Esophagus squamous epithelium (tissue), 5 donors: ENCODE measurements at places on chromosomes 12 and 14.

DNA sequence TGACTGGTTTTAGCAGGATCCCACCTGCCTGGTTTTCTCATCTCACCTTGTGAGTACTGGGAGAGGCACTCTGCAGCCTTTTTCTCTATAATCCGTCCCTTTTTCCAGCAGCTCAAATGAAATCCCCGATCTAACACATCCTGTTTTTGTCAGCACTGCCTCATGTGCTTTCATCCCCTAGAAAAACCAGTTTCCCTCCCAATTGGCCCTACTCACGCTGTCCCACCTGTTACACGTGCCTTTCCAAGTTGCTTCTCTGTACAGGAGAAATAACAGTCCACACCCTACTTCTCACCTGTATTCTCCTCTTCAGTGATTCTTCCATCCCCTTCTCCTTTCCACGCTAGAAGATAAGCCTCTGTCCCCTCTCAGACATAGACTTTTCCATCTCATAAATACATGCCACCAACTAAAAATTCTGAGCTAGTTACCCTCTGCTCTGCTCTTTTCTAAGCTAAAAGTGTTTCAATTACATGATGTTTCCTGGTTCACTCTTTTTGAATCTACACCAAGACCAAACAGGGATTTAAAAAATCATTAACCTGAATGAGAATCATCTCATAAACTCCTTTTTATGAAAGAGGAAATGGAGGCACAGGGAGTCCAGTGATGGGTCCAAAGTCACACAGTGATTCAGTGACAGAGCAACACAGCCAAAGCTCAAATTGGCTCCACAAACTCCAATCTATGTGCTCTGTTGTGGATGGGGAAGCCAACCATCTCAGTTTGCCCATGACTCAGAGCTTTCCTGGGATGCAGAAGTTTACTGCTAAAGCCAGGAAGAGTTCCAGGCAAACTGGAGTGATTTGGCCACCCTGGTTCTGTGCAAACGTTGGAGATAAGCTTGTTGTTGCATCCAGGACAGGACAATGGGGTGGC is 240.0 kb upstream of the TMEM132C start:
- DNase-seq: no peak

DNA sequence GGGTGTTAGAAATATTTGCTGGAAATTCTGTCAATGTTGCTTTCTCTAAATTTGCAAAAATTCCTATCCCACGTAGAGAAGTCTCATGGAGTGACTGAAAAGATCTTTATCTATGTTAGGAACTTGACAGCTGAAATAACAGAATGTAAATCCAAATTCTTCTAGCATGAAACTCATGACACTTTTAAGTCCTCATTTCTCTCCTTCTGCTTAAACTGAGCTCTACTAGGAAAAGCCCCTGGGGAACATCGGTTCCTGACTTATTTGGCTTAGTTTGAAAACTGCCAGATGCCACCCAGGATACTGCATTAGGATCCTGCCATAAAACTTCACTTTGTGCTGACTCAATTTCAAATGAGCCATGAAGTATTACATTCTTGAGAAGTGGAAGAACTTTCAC is 426.0 kb downstream of the GALC start:
- DNase-seq: no peak

GRCh38 chr12:118219106-118219505 is 83.2 kb downstream of the PEBP1 start:
- no peak for DNase-seq

GRCh38 chr14:72701237-72701565 is 192.7 kb downstream of the DPF3 start:
- DNase-seq: no peak

DNA sequence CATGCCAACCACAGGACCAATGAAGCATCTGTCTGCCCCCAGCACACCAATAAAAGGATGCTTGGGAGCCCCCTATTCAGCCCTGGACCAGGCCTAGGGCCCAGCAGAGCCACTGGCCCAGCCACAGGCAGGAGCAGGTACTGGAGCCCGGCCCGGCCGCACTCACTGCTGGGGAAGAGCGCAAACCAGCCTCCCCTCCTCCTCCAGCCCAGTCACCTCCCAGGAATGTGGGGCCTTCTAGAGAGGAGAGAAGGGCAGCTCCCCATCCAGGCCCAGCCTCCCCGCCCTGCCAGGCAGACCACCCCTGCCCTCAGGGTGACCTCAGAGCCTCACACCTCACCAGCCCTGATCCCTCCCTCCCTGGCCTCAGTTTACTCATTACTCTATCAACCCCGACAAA is 56.2 kb downstream of the CCNK start:
- DNase-seq: no peak

GRCh38 chr12:66351301-66351700 is 49.0 kb downstream of the HELB start:
- no peak for DNase-seq

DNA sequence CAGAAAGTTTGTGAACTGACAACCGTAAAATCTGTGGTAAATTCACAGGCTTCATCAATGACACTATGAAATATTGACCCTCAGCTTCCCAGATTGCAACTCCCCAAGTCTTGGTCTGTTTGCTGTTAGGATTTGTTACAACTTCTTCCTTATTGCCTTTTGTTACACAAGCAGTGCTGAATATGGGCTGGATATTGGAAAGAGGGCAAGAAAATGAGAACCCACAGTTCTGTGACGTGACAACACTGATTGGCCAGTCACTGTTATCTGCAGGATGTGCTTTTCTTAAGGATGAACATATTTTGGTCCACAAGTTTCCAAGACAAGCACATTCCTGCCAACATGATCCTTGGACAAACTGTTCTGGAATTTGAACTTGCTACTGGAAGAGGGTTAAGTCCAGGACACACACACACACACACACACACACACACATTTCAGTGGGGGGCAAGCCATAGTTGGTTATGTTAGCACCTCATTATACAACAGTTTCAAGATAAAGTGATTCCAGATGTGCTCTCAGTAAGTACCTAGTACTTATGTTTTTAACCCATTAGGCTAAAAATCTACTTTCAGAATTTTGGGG is 16.6 kb upstream of the SLC38A2 start:
- no peak for DNase-seq

- DNase-seq: no peak
Measured at GRCh38 chr14:21860172-21860571, 186.6 kb upstream of the OR4E1 start.

DNA sequence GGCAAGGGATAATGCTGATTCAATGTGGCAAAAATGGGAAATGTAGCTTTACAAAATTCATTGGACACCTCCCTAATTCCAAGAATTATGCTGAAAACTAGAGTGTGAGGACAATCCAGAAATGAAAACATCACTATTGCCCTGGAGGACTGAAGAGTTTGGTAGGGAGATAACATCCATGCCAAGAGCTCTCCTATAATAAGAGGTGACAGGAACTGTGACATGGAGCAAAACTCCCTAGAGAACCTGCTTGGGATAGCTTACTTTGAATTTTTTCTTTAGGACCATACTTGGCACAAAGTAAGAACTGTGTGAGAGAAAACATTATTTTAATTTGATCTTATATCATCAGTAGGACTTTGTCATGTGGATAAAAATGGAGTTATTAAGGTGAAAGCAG is 48.9 kb downstream of the STON2 start:
- DNase-seq: no peak

DNA sequence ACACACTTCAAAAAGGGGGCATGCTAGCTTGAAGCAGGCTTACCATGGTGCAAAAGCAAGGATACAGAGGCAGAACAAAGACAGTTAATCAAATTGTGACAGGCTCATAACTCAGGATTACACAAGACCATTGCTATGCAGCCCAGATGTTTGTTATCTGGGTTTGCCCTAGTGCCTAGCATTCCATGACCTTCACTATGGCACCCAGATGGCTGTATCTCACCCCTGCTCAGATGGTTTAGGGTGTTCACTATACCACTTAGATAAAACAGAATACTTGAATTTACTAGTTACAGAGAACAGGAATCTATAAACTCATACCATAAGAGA is 56.2 kb downstream of the SDR9C7 start:
- no peak for DNase-seq

DNA sequence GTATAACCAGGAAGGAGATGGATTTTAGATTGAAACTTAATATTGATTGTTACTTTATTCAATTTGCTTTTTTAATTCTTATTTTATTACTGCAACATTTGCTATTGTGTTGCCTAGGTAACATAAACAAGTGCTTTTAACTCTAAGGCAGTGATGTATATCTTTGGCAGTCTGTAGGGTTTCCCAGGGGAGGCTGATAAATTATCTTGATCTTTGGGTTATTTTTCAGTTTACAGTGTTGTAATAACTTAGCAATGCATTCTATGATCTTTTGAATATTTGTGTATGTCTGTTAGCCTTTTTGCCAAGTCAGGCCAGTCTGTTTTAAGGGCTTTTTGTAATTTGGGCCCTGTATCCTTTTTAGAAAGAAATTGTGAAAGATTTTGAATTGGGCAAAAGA is 7.8 kb upstream of the DTD2 start:
- no peak for DNase-seq

GRCh38 chr12:6549684-6550151 is 6.1 kb downstream of the IFFO1 start:
- no peak for DNase-seq

- DNase-seq: no peak
Measured at GRCh38 chr12:101969-102878, 35.7 kb downstream of the IQSEC3 start.

DNA sequence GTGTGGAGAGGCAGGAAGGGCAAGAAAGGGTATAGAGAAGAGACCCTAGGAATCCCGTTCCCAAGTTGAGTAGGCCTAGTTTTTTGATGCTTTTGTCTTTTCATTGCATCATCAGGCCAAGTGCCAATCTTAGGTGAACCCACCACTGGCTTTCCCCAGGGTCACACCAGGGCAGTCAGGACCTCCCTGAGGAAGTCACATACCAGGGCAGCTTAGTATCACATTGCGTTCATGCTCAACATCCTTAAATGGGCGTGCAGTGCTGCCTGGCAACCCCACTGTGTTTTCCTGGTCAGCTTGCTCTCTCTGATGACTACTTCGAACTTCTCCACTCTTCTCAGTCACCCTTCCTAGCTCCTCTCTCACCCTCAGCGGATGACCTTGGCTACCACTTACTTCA is 9.0 kb downstream of the ASIC1 start:
- DNase-seq: no peak

GRCh38 chr14:72894623-72895378 is 900 bp upstream of the DPF3 start:
- no peak for DNase-seq

- DNase-seq: no peak
Measured at GRCh38 chr14:35818346-35819115, 7.6 kb upstream of the BRMS1L start.

GRCh38 chr12:96806272-96806671 is 100.8 kb upstream of the NEDD1 start:
- DNase-seq: no peak

- no peak for DNase-seq
Measured at GRCh38 chr12:29734305-29734704, 49.4 kb downstream of the TMTC1 start.

DNA sequence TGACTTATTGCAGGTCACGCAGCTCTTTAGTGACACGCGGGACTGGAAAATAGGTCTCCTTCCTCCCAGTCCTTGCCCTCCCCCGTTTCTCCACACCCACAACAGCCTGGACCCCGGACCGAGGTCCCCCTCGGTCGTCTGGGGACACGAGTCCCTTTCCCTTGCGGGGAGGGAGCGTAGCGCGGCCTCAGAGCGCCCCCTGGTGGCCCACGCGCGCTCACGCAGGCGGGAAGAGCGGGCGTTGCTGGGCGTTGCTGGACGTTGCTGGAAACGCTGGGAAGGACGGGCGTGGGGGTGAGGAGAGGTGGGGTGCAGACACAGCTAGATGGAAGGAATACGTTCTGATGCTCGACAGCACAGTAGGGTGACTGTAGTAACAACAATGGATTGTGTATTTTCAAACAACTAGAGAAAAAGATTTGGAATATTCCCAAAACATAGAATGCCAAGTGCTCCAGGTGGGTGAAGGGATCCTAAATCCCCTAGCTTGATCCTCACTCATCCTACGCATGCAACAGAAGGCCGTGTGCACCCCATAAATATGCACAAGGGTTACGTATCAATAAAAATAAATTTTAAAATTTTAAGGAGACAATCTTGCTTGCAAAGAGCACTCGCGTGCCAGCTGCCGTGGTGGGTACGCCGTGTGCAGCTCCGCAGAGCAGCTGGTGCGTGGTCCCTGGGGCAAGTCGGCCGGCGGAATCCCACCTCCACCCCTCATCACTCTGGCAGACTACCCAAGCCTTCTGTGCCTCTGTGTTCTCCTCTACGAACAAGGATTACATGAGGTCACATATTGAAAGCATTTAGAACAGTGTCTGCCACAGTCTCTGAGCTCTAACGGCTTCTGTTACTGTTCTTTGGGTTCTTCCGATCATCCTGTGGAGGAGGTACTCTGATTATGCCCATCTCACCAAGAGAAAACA is 87.4 kb downstream of the B4GALNT3 start:
- DNase-seq: no peak
